ENCODE measurements at places on chromosomes 16 and 17.

- no peak for DNase-seq
Measured at GRCh38 chr16:2451851-2452320, 8.0 kb upstream of the TEDC2 start.

- DNase-seq, result no peak
Measured at GRCh38 chr17:34726536-34727384, 147.4 kb downstream of the TMEM132E start.

- DNase-seq, result no peak
Measured at GRCh38 chr17:56108811-56109284, 44.4 kb upstream of the ANKFN1 start.

DNA sequence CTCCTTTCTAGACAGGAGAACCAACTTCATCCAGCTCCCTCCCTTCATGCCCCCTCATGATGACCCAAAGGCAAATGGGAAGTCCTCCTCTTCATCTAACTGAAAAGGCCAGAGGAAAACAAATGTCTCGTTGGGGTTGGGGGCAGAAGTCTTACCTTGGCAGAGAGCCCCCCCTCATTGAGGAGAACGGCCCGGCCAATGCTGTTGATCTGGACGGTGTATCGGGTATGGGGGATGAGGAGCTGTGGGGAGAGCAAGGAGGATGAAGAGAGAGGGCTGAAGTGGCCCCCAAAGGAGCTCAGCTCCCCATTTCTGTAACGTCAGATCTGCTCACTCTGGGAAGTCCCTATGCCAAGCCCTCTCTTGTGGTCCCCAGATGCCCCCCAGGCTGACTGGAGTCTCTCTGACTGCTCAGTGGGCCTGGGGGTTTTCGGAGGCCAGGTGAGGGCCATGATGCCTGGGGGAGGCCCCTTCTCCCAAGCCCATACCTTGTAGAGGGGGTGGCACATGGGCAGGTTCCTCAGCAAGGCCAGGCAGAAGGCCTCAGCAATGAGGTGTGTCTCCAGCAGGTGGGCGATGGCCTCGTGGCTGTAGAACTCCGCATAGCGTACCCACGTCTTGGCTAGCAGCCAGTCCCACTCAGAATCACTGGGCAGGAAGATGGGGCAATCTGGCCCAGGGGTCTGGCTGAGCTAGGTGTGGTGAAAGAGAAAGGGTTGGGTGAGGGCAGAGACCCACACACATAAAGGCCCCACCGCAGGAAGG, 10.8 kb downstream of the ALOX12B start:
- no peak for DNase-seq

GRCh38 chr17:68807998-68808772, 147.0 kb downstream of the ABCA8 start:
- DNase-seq, result no peak

DNA sequence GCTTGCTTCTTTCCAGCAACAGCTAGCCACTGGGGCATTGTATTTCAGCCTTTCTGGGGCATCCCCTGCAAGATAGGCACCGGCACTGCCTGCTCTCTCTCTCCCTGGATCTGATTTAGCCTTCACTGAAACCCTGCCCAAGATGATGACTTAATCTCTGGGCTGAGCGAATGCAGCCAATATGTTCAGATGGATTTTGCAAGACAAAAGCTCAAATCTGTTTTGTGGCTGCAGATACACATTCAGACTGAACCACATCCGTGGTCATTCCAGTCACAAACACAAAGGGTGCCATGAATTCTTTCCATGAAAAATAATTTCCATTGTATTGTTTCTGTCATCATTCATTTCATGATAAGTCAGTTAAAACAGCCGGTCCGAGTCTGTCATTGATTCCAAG, 24.2 kb downstream of the SOST start:
- peak; percentile 58 for DNase-seq

- DNase-seq, result no peak
Measured at GRCh38 chr17:64340557-64340956, 50.1 kb downstream of the PECAM1 start.

GRCh38 chr17:28110184-28110583, 67.7 kb downstream of the NLK start:
- no peak for DNase-seq

GRCh38 chr17:80545499-80545826, 825 bp downstream of the RPTOR start:
- DNase-seq, result no peak

All from Daoy (cell line).